ENCODE measurements at places on chromosomes 6 and 20.

DNA sequence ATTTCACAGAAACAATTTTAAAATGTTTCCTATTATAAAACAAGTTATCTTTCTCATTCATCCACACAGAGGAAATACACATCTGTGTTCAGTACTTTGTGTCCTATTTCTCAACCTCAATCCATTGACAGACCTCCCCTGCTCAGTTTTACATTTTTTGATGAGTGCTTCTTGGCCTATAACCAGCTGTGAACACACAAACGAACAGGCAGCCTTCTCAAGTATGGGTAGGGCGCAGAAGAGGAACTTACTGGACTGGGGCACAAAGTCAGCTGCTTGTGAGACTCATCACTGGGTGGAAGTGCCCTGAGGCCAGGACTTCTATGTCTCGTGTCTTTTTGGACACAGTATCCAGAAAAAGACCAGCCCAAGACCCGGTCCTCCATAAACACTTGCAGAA lies 2.8 kb downstream of the RPS6KA2 start:
- DNase-seq = no peak

GRCh38 chr6:16700916-16701234 lies 60.4 kb downstream of the ATXN1 start:
- DNase-seq = no peak

DNA sequence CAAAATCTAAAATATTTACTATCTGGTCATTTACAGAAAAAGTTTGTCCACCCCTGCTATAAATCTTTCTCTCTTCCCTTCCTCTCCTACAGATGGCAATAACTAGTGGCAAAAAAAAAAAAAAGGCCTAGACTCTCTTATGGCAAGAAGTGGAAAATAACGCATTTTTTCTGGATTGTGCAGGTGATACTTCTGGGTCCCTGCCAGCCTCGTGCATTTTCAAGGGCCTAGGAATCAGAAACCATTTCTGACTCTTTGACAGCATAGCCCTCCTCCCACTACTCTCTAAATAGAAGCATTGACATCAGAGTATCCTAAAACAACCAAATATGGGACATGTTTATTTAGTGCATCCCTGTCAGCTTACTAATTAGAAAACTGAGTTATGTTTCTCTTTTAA lies 251.0 kb downstream of the KHDC1L start:
- DNase-seq = no peak

- DNase-seq = peak; percentile 97
Observed at GRCh38 chr20:63941282-63942081, 14.7 kb downstream of the UCKL1 start.

GRCh38 chr6:46507426-46507825 lies 16.2 kb upstream of the RCAN2 start:
- DNase-seq = no peak

GRCh38 chr6:52543729-52544601 lies 32.9 kb downstream of the TRAM2 start:
- DNase-seq = no peak

DNA sequence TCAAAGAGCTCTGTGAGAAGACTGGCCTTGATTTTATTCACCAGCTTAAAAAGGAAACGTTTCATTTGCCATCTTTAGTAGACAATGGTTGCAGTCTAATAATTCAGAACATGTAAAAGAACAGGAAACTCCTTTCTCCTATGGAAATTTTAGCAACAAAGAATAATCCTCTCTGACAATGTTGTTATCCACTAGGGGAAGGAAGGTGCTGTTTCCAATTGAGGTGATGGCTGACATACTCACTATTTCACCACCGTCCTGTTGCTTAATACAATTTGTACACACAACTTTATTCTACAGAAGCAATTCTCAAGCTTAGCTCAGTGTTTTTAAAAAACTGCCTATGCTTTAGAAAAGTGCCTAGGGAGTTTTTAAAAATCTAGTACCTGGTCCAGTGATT lies 192.7 kb downstream of the ARHGAP18 start:
- no peak for DNase-seq

GRCh38 chr20:25399037-25399430 lies 8.4 kb upstream of the ABHD12 start:
- peak; percentile 57 for DNase-seq

GRCh38 chr20:49858076-49858585 lies 45.5 kb downstream of the SLC9A8 start:
- no peak for DNase-seq

DNA sequence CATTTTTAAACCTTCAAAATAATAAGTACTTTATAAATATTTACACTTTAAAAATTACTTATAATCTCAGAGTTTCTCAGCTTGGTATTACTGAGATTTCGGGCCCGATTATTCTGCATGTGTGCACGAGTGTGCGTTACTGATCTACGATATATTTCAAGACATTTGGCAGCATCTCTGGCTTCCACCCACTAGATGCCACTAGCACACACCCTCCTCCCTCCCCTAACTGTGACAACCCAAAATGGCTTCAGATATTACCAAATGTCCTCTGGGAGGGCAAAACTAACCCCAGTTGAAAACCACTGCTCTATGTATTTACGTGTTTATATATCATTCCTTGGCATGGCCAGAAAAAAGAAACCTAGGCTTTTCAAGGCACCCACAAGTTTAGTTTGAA lies 95.9 kb downstream of the FYN start:
- DNase-seq = no peak

DNA sequence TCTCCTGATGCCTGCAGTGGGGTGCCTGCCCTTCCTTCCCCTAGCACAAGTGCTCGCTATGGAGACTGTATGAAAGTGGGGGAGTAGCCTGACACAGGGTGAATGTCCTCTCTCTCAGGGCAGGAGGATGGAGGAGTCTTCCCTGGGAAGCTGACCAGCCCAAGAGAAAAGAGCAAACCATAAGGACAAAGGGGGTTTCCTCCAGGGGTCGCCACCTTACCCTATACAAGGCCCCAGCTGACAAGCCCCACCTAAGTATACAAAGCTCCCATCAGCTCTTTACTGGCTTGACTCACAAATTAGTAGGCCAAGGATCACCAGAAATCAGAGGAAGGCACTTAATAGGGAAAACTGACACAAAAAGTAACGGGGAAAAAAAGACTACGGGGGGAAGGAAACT lies 54.1 kb downstream of the PLAGL1 start:
- DNase-seq = no peak

DNA sequence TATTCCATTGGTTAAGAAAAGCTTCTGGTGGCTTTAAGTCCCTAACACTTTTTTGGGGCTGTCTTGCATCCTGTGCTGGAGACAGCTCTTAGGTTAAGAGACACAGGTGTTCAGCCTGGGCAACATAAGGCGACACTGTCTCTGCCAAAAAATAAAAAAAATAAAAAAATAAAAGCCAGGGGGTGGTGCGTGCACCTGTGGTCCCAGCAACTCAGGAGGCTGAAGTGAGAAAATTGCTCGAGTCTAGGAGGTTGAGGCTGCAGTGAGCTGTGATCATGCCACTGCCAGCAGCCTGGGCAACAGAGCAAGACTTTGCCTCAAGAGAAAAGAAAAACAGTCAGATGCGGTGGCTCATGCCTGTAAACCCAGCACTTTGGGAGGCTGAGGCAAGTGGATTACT lies 55.6 kb upstream of the ZMYND8 start:
- no peak for DNase-seq

GRCh38 chr6:45922728-45923351 lies 92.8 kb downstream of the CLIC5 start:
- DNase-seq = peak; percentile 91

GRCh38 chr20:8432435-8433148 lies 300.5 kb downstream of the PLCB1 start:
- no peak for DNase-seq

DNA sequence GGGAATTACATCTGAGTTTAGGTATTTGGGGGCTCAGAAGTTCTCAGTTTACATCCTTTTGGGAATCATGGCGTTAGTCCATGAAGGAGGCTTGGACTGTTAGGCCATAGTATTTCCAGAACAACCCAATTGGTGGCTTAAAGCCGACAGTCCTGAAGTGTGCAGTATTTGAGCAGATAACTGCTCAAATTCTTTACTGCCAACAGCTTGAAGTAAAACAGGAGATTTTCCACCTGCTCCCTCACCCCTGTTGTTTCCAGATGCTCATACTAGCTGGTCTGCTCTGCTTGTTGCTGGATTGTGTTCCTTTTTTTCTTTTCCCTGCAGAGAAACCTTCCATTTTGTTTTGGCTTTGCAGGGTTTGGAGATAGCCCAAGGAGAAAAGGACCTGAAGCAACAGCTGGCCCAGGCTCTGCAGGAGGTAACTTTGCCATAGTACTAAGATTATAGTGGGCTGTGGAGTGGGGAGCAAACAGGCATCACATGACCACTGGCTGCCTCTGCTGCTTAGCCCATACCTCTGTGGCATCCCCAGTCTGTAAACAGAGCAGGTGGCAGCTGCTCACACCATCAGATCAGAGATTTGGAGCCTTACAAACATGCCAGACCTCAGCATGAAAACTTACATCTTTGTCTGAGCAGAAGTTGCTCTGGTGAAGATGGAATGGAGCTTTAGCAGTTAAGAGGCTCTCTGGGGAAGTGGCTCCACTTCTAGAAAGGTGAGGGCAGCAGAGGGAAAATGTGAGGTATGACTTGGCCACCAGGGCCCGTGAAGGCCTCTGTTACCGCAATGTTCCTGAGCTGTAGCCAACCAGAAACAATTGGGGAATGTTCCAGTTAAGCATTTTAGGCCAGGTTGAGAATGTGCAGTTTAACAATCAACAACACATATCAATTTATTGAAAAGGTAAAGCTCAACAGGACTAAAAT lies 17.6 kb downstream of the RNF8 start:
- DNase-seq = no peak

DNA sequence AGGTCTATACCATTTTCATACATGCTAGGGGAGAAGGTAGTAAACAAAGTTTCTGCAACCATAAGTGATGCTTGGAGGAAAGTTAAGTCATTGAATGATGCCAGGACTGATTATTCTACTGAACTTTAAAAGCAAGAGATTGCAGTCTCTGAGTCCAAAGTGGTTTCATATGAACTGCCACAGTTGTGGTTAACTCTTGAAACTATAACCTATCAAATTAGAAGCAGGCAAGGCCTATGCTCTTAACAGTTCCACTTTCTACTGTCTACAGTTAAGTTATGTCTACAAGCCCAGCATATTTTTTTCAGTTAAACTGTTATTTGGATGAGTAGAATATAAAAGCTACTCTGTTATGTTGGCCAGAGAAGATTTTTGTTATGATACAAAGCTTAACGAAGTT lies 326.5 kb upstream of the RUNX2 start:
- DNase-seq = peak; percentile 71

- no peak for DNase-seq
Observed at GRCh38 chr6:112362812-112363570, 15.9 kb downstream of the RFPL4B start.

- no peak for DNase-seq
Observed at GRCh38 chr20:56181583-56181982, 66.9 kb upstream of the MC3R start.

- no peak for DNase-seq
Observed at GRCh38 chr20:48759631-48760245, 68.1 kb downstream of the PREX1 start.

DNA sequence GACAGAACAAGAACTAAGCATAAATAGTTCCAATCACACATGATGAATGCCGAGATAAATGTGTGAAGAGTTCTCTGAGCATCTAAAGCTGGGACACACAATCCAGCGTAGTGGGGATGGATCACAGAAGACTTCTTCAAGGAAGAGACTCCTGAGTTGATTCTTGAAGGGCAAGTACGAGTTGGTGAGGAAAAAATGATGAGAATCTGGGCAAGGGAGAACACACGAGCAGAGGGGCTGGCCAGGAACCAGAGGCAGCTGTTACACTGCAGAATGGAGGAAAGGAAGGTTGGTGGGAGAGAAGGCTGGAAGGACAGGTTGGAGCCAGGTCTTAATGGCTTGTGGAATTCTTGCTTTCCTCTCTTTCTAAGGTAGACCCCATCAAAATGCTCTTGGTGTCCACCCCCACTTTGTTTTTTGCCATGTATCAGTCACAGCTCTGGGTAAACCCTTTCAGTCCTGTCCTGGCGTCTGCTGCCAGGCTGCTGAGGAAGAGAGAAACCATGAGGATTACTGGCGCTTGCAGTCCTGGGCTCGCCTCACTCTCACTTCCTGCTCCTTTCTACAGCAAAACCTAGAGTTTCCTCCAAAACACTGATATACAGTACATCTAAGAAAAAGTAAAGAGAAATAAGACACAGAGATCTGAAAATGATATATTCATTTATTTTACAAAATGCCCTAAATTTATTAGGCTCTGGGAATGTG lies 127.6 kb upstream of the FAM184A start:
- DNase-seq = peak; percentile 32

DNA sequence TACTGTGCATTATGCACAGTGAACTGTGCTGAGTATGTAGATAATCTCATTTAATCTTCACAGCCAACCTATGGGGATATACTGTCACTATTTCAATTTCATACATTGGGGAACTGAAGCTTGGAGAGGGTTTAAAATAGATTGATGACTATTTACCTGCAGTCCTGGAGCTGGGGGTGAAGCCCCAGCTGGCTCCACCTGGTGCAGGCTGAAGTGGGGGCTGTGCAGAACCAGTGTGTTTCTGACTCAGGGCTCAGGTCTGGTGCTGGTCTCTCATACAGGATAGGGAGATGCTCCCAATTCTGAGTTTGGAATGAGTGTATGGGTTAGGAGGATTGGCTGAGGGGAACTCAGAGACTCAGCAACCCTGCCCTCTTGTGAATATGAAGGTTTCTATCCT lies 176.1 kb upstream of the CEP162 start:
- no peak for DNase-seq

GRCh38 chr6:159110748-159111147 lies 58.5 kb upstream of the FNDC1 start:
- no peak for DNase-seq

- no peak for DNase-seq
Observed at GRCh38 chr6:127177923-127178231, 59.4 kb downstream of the RSPO3 start.
